ENCODE measurements at places on chromosomes 3 and 15.

DNA sequence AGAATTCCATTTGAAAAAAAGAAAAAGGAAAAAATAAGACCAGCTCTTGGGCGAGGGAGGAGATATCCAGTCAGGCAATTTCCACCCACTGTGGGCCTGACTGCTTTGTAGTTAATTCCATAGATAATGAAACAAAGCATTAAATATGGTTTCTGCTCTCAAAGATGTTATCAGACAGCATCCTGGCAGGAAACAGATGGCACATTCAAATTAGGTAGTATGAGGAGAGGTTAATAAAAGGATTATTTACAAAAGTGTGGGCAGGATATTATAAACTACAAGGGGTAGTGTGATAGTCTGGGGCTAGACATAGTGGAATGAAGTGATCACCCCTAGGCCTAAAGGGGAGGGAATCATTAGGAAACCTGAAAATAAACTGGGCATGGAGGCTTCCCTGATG is 193.2 kb downstream of the CLSTN2 start:
- DNase-seq, result no peak

DNA sequence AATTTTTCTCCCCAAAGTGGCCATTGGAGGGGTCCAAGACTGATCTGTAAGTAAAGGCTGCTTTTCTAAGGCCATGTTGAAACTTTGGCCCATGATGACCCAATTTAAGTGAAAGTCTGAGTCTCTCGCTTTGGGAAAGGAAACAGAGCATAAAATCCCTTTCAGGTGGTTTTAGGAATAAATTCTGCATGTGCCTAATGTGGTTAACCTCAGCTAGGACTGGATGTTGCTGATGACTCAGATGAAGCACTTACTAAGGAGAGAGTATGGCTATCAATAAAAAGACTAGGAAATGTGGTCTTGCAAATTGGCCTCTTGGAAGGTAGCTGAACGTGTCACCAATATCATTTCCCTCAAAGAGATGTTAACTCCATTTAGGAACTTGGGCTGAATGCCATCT is 458.5 kb downstream of the AGBL1 start:
- no peak for DNase-seq

DNA sequence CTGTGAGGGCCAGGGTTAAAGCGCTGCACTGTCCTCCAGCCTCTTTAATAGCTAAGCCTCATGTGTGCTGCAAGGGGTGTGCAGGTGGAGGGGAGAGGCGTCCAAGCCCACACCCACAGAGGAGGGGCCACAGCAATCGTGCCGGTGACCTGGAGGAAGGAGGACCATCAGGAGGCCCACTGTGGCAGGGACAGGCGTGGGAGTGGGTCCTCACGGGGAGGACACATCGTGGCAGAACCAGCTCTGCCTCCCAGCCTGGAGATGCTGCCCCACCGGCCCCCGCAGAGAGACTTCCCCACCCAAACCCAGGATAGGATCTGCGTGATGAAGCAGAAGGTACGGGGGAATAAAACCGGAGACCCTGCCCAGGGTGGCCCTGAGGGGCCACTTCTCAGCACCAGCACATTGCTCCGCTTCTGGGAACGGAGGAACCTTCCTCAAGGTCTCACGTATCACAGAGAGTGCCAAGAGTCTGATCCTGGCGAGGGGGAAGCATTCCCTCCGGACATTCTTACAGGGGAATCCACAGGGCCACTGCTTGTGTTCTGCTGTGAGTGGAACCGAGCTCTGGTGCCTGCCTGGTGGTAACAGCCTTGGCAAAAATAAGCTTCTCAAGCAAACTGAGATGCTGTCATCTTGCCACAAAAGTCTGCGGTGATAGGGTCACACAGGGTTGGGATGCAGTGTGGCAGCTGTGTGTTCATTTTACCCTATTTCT is 199.8 kb downstream of the XXYLT1 start:
- DNase-seq, result no peak

- no peak for DNase-seq
Observed at GRCh38 chr3:138197058-138197457, 10.0 kb downstream of the ARMC8 start.

DNA sequence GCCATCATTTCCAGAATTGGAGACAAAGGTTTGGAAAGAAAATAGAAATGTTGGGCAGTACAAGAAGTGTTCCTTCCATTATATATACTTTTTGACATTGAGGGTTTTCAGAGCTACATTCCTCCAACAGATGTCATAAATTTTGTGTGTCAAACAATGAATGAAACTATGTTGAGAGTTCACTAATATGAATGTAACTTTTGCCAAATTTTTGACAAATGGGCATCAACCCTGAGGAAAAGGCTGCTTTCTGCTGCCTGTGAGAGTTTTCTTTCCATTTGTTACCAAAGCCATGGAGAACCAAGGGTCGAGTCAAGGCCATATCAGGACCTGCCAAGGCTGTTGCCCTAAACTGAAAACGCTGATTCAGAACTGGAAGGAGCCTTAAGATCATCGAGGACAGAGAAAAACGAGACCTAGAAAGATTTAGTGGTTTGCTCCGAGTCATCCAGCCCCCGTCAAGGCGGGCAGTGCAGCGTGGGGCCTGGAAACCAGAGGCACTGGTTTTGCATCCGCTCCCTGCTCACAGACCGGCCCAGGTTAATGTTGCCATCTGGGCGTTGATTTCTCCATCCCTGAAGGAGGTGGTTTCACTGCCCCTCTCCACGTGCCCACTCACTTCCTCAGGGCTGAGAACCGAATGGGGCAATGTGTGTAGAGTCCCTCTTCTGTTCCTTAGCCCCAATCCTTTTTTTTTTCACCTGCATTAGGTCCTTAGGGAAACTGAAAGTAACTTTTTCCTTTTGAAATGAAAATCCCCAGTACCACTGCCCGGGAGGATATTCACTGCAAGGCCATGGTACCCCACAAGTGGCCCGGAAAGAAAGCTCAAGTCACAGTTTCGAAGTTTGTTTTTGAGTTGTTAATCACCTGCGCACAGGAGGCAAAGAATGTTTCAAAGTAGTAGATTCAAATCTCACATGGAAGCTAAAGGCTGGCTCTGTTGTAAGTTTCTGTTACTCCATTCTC is 32.8 kb downstream of the TPM1 start:
- no peak for DNase-seq

GRCh38 chr3:45464336-45465170 is 76.2 kb downstream of the LARS2 start:
- no peak for DNase-seq

DNA sequence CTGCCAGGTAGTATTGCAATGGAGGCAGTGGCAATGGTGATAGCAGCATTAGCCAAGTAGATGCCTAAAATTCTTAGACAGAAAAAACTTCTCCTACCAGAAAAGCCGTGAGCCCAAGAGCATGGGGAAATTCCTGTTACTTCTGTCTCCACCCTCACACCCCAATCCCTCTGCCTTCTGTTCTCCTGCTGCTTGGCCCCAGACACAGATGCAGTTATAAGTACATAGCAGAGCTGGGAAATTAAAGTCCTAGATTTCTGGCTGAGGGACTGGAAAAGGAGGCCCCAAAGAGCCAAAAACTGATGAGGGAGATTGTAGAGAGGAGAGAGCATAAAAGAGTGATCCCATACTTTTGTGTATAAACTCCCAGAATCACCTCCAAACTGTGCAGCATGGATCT is 166.9 kb downstream of the SMAD6 start:
- no peak for DNase-seq

Measured in CD8-positive, alpha-beta T cell (primary cell).